ENCODE measurements at places on chromosomes 11 and 22. TPM values are rescaled to one million over a fixed set of nuclear protein-coding genes. Genes with fewer than 3 reads are reported as not detected.

GRIK4 gene
- not detected for total RNA-seq

OR2AT4 gene
- total RNA-seq = 0.07 TPM

KIF18A gene
- 23.1 TPM for total RNA-seq

APOBEC3F gene
- 1.1 TPM for total RNA-seq

DUSP8 gene
- total RNA-seq = 0.07 TPM

KDM4E gene
- not detected for total RNA-seq

All from HT1080 (cell line).